ENCODE measurements at places on chromosomes 3 and 15.

- DNase-seq, result no peak
Measured at GRCh38 chr3:141915016-141915415, 38.6 kb downstream of the ATP1B3 start.

- DNase-seq, result no peak
Measured at GRCh38 chr15:77023576-77024272, 28.8 kb downstream of the PSTPIP1 start.

- DNase-seq, result no peak
Measured at GRCh38 chr15:98904544-98904943, 103.0 kb downstream of the PGPEP1L start.

DNA sequence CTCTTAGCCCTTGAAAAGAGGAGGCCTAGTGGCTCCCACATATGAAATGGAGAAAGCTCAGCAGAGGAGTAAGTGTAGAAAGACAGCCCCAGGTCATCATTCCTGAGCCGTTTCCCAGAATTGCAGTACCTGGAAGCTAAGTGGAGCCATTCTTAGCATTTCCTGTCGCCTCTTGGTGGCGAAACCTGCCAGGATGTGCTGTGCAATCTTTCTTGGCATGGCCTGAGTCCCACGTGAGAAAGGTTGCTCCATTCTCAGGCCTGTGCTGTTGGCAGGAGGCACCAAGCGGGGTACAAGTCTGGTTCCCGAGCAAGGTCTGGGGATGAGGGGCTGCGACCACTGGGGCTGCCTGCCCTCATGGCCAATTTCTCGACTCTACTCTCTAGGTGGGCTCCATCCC, 207.2 kb upstream of the TPM1 start:
- no peak for DNase-seq

Data from H54 (cell line).